ENCODE measurements at places on chromosomes 11 and 22.

GRCh38 chr11:116994195-116994594 is 104.0 kb downstream of the SIK3 start:
- DNase-seq = no peak

DNA sequence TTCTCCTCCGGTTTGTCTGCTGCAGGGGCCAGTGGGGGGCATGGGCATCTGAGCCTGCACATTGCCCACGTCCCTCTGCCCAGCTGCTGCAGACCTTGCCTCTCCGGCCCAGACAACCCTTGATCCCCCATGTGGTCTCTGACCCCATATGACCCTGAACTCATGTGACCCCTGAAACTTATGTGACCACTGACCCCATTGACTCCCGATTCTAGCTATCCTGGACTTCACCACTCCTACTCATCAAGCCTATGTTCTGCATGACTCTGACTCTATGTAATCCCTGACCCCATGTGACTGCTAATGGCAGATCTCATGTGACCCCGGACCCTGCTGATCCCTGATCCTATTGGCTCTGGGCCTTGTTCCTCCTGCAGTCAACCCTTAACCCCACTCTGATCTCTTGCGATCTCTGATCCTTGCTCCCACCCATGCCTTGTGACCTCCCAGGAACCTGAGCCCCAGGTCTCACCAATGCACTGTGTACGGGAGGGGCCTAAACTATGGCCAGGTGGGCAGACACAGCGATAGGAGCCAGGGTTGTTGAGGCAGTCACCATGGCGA is 5.7 kb downstream of the LTBP3 start:
- DNase-seq = no peak

DNA sequence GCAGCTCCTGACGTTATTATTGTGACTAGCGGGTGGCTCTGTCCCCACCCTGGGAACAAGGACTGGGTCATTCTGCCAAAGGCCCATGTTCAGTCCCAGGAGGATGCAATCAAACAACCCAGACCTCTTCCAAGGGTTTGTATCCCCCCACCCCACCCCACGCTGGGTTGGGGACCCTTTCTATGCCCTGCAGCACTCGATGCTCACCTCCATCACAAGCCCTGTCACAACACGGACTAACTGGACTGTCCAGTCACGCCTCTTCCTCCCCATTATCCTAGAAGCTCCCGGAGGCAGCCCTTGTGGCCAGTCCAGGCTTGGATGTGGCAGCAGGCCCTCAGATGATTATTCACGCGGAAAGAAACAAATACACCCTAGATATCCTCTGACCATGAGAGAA is 3.7 kb downstream of the SHANK2 start:
- no peak for DNase-seq

DNA sequence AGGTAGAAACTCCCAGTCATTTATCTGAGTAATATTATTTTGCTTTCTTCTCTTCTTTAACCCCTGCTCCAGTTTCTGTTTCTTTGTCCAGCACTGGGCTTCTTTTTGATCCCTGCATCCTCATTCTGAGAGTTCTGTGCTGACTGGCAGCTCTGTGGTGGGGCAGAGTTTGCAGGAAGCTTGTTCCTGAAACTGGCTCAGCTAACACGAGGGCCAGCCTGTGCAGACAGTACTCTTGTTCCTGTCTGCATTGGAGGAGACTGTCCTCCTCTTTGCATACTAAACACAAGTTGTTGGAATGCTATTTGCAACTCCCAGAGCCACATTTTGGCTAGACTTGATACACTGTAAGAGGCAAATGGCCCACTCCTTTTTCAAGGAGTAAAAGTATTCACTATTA is 93.1 kb upstream of the HORMAD2 start:
- no peak for DNase-seq

- no peak for DNase-seq
Observed at GRCh38 chr11:70129051-70129592, 51.0 kb downstream of the ANO1 start.

- DNase-seq = peak; percentile 43
Observed at GRCh38 chr22:42937164-42937843, 77.6 kb downstream of the PACSIN2 start.

DNA sequence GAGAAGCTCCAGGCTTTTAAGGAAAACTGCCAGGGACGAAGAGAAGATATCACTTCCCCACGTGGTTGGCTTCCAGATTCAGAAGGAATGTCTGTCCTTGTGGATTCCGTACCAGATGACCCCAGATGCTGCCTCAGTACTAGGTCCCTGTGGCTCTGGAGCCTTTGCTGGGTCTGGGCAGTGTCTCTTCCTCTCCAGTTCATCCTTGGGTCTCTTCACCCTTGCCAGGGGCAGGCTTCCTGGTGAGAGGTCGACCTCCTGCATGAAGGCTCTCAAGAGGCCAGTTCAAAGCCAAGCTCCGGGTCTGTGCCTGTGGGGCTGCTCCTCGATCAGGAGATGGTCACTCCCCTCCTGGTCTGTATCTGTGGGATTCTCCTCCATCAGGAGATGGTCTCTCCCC is 74.7 kb upstream of the B3GAT1 start:
- no peak for DNase-seq

DNA sequence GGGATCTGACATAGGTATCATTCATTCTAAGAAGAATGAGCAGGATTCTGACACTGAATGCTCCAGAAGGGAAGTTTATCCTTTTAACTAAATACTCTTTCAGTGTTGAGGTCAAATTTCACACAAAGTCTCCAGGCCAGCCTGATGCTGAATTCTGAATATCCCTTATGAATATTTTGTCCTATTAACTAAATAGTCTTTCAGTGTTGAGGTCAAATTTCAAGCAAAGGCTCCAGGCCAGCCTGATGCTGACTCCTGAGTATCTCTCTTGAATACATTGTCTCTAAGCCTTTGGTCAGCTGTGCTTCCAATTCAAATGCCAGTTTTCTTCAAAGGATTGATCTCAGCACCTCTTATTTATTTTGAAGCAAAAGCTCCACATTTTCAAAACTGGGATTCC is 676.8 kb downstream of the NTM start:
- DNase-seq = no peak

DNA sequence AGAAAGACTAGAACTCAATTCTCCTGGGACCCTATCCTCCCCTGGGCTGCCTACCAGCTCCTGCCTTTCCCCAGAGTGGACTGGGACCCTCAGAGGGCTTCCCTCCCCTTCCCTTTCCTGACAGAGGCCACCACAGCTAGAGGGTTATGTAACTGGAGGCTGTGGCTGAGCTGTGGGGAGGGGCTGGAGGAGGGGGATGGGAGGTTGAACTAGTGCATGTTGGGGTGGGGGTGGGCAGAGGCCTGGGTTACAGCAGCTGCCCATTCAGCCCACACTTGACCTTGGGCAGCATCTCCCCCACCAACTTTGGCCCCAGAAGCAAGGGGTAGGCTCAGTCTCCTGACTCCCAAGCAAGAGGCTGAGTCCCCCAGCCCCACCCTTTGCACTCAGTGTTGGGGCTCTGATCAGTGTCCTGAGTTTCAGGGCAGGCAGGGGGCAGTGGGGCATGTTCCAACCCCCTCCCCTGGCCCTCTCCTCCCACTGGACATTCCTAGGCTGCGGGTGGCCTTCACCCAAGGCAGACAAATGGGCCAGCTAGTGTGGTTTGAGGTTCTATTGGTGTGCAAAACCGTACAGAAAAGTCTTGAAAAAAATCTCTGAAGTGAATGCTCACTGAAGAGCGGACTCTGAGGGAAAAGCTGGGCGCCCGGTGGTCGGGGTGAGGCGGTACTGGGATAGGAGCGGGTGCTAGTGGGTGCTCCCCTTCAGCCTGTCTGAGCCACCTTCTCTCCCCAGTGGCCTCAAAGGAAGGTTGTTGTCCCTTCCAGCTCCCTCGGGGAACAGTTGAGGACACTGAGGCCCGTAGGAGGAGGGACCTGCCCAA is 3.8 kb downstream of the KCNC1 start:
- no peak for DNase-seq

GRCh38 chr11:115674176-115674936 is 170.1 kb upstream of the CADM1 start:
- no peak for DNase-seq

DNA sequence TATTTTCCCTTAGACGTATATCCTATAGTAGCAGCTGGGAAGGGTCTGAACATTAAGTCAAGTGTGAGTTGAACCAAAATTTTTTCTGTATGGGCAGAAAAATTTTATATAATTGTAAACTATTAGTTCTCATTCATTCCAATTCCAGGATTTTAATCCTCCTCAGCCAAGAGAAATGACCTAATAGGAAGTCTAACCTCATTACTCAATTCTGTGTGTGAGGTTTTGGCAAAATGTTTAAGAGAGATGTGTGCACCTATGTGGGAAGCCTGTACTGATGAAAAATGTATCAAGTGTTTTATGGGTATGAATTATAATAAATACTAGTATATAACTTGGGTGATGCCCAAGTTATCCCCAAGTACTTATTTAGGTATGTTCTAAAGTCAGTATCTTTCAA is 311.6 kb upstream of the PITPNB start:
- no peak for DNase-seq

- no peak for DNase-seq
Observed at GRCh38 chr11:46381819-46382645, 563 bp downstream of the MDK start.

GRCh38 chr11:73281796-73282660 is 9.9 kb downstream of the P2RY6 start:
- no peak for DNase-seq

- no peak for DNase-seq
Observed at GRCh38 chr22:42317008-42317407, 46.6 kb upstream of the TCF20 start.

GRCh38 chr11:44862558-44863101 is 88.1 kb downstream of the TP53I11 start:
- DNase-seq = no peak

GRCh38 chr11:42657169-42657568 is 654.6 kb upstream of the API5 start:
- no peak for DNase-seq

- peak; percentile 48 for DNase-seq
Observed at GRCh38 chr11:71447791-71448256, 369 bp downstream of the DHCR7 start.

GRCh38 chr11:77401486-77402217 is 72.2 kb downstream of the PAK1 start:
- no peak for DNase-seq

- no peak for DNase-seq
Observed at GRCh38 chr11:70040452-70040851, 37.7 kb upstream of the ANO1 start.

DNA sequence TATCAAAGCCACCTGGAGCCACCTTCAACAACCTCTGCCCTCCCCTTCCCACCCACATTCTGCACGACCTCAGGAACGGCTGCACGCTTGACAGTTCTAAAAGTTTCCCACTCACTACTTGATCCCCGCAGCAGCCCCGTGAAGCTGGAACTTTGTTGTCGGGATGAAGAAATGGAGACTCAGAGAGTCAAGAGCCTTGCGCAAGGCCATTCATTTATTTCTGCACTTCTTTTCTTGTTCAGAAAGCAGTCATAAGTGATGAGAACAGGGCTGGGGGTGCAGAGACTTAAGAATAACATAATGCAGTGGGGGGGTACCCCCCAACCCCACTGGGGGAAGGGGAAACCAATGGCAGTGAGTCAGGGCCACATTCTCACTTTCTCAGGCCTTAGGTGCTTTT is 2.2 kb upstream of the ZFTA start:
- DNase-seq = no peak

DNA sequence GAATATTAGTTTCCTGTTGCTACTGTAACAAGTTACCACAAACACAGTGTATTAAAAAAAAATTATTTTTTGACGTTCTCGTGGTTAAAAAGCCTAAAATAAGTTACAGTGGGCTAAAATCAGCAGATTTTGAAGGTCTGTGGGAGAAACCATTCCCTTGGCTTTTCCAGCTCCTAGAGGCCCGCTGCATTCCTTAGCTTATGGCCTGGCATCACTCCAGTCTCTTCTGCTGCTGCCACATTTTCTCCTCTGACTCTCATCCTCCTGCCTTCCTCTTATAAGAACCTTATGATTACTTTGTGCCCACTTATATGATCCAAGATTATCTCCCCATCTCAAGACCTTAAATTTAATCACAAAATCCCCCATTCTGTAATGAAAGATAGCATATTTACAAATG is 392.7 kb downstream of the GUCY1A2 start:
- DNase-seq = no peak

- no peak for DNase-seq
Observed at GRCh38 chr22:23122216-23122957, 19.4 kb downstream of the RSPH14 start.

DNA sequence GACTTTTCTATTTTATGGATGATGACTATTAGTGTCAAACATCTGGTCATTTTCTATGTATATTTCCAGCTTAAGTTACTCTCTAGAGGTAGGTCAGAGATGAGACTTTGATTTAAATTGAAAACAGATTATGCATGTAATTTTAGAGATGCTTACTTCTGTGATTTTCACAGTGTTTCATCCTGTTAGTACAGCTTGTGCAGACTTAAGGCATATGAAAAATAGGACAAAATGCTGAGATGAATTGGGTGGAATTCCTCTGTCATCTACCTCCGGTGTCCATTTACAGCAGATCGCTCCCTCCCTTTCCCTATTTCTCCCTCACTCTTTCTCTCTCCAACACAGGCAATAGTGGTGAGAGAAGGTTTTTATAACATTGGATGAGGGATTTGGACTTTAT is 14.1 kb downstream of the JAM3 start:
- no peak for DNase-seq

DNA sequence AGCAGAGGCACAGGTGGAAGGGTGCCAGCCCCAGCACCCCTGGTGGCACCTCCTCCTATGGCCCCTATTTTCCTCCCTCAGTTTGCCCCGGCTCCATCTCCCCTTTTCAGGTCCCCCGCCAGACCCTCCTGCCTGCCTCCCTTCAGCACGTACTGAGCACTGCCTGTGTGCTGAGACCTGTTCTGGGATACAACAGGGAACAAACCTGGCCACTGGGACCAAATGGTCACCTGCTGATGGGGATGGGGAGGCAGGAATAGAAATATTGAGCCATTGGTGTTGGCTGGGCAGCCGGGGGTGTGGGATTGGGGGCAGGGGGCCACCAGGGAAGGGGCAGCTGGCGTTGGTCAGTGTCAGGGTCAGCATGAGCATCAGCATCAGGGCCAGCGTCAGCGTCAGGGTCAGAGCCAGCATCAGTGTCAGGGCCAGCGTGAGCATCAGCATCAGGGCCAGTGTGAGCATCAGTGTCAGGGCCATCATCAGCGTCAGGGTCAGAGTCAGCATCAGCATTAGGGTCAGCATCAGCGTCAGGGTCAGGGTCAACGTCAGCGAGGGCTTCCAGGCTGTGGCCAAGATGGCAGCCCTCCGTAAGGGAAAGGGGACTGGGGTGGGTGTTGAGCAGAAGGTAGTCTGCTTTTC is 7.5 kb downstream of the ZNF74 start:
- DNase-seq = no peak

DNA sequence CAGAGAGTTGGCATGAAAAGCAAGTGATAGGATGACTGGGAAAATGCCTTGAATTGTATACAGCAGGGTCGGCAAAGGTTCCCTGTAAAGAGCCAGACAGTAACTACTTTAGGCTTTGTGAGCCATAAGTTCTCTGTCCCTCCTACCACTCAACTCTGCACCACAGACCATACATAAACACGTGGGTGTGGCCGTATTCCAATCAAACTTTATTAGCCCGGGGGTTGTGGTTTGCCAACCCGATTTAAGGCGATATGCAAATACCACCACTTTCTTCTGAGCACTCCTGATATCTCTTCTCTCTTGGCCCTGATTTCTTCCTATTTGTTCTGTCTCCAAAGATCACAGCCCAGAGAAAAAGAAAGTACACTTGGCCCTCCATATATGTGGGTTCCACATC is 87.5 kb downstream of the MN1 start:
- no peak for DNase-seq

- DNase-seq = no peak
Observed at GRCh38 chr22:26669060-26669481, 11.7 kb downstream of the MIAT start.

- DNase-seq = no peak
Observed at GRCh38 chr11:120122924-120123683, 14.8 kb downstream of the TRIM29 start.

GRCh38 chr11:122156940-122157382 is 40.9 kb upstream of the BLID start:
- no peak for DNase-seq
